Putamen (tissue), 1 donor: ENCODE measurements at places on chromosomes 2 and 18.

DNA sequence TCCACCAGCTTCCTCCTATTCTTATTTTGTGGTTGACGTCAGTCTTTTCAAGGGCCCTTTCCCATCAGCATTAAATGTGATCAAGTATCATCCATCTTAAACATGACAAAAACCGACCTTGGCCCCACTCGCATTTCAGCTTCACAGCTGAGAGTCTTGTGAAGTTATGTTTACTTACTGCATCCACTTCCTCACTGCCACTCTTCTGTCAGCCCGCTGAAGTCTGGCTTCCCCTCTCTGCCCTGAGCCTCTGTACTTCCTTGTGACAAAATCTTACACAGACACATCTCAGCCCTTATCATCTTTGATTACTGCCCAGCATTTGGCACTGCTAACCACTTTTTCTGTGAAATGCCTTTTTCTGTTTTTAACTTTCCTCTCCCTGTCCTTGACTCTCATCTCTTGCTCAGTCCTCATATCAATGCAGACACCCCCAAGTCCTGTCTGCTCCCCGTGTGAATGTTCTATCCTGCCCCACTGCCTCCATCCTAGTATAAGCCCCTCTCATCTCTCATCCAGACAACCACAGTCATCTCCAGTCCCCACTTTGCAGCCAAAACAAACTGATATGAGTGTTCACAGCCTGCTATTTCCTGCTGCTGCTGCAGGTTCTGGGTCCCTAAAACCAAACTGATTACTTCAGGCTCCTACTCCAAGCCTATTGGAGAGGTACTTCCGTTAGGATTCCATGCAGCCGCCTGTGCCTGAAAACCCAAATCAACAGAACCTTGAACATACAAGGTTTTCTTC lies 31.4 kb downstream of the FOSL2 start:
- no peak for DNase-seq

DNA sequence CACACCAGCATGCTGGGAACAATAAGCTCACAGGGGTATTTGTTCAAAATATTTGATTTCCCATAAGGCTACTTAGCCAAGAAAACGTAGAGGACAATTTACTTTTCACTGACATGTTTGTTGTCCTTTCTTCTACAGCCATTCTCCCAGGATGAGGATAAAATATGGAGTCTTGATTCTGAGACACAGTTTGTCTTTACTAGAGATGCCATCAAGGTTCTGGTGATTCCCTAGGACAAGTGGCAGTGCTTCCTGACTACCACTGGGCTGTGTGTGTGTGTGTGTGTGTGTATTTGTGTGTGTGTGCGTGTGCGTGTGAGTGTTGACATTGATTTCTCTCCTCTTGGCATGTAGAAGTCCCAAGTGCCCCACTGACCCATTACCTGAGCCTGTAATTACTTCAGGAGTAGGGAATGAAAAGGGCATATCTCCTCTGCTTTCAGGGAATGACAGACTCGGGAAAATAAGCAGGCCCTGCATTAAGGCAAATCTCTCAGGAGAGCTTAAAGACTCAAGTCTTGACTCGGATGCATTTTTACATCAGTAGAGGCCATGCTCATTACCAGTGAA lies 761.6 kb downstream of the DCC start:
- DNase-seq: no peak

GRCh38 chr18:54223568-54224241 lies 764 bp downstream of the MBD2 start:
- DNase-seq: no peak

DNA sequence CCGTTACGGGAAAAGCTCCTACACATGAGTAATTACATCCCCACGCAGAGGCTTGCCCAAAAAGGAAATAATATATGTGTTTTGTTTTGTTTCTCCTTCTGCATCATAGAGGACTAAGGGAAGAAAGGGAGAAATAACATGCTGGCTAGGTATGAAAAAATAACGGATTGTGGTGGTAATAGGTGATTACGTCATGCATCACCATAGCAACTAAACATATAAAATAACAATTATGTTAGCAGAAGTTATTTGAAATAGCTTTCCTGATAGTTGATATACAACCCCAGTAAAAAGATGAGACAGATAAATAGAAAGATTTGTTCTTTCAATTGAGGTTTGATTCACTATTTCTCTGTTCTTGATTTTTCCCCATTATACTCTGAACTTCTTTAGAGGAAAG lies 518.0 kb downstream of the ZNF516 start:
- DNase-seq: no peak

- DNase-seq: no peak
Measured at GRCh38 chr18:69737851-69738250, 209.8 kb downstream of the CD226 start.

DNA sequence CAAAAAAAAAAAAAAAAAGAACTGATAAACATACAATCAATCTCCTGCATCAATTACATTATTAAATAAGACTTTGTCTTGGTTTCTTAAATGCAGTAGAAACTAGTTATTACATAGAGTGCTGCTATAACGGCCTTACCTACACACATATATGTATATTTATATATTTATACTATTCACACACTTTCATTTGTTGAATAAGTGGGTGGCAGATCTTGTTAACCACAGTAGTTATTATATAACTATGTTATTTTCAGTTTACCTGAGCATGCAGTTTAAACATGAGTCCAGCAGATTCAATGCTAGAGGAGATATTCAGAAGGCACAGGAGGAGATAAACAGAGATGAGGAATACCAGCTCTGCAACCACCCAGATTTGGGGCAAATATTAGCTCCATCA lies 81.5 kb upstream of the CD226 start:
- DNase-seq: no peak

DNA sequence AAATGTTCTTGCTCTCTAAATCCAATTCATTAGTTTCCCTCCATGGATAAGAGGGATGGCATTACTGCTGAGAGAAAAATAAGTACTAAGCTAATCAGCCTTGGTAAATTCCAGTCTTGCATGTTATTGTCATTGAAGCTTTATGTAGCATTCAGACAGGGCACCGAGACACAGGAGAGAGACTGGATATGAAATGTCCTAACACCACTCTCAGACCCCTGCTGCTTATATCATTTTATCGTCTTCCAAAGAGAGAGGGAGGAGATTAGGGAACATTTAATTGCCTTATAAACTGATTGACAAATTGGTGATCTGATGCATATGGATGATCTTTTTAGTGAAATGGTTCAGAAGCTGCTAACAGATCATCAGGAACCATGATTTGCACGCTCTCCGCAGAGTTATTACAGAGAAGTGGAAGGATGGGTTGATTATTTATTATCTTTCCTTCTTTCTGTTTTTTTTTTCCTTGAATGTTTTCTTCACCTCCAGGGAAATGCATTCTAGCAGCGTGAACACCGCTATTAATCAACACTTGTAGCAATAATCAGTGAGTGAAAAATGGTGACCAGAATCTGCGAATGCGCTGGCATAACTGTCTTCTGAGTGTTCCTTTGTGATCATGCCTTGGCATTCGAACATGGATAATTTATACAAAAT lies 150.7 kb upstream of the NRP2 start:
- DNase-seq: no peak

- no peak for DNase-seq
Measured at GRCh38 chr2:120826260-120826648, 90.6 kb downstream of the GLI2 start.

GRCh38 chr2:11389551-11390398 lies 45.3 kb upstream of the ROCK2 start:
- no peak for DNase-seq

- no peak for DNase-seq
Measured at GRCh38 chr2:162211732-162212131, 31.5 kb downstream of the FAP start.

DNA sequence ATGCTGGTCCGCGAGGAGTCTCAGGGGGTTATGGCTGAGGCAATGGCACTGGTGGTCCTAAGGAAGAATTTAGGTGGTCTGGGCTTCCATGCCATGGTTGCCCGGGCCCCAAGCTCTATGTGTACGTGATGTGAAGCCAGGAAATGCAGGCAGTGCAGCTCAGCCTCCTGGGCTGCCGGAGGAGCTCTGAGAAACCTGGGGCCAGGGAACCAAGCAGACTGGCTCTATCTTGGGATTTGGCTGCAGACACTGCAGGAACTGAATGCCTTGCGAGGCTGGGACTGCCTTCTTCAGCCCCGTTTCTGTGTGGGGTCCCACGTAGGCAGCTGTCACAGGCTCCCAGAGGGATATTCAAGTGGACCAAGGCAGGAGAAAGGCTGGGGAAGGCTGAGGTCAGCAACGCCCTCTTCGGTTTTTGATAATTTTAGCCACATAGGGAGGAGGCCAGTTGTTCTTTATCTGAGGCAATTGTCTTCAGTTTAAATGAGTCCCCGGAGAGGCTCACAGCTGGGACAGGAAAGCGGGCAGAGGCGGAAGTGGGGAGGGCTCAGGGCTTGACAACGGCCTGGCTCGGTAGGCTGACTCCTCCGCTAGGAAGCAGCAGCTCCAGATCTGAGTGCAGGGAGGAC lies 77.7 kb downstream of the RHOB start:
- peak; percentile 61 for DNase-seq

- DNase-seq: peak; percentile 18
Measured at GRCh38 chr2:215831296-215831913, 181.9 kb downstream of the MREG start.
